ENCODE measurements at places on chromosomes 1 and 21. TPM values are rescaled to one million over a fixed set of nuclear protein-coding genes. Genes with fewer than 3 reads are reported as not detected.

The RSPH1 gene
- not detected for total RNA-seq

The RGS1 gene
- 186 TPM for total RNA-seq

The RCAN3 gene
- 7.6 TPM for total RNA-seq

The OLIG2 gene
- total RNA-seq, result 1.3 TPM

The TIE1 gene
- total RNA-seq, result 63.6 TPM

- H3K4me3 ChIP-seq, result no peak overlapping the region
- peaks cover 100% of the 10 kb centered on the region for H3K36me3 ChIP-seq
- no peaks in the 10 kb centered on the region for H3K27me3 ChIP-seq
- H3K27ac ChIP-seq, result no peak overlapping the region
These were observed 98.8 kb downstream of the MTR start for GRCh38 chr1:236893626-236894545.

DNA sequence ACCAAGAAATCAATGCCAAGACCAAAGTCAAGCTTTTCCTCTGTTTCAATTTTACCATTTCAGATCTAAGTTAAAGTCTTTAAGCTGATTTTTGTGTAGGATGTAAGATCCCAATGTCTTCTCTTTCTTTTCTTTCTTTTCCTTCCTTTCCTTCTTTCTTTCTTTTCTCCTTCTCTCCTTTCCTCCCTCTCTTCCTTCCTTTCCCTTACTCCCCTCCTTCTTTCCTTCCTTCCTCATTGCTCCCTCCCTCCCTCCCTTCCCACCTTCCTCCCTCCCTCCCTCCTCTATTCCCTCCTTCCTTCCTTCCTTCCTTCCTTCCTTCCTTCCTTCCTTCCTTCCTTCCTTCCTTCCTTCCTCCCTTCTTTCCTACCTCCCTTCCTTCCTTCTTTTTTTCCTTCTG lies 197.5 kb downstream of the KCNT2 start:
- H3K36me3 ChIP-seq, result no peaks in the 10 kb centered on the region
- H3K27ac ChIP-seq, result no peak overlapping the region
- no peak for DNase-seq
- H3K4me1 ChIP-seq, result peaks cover 21% of the 10 kb centered on the region

DNA sequence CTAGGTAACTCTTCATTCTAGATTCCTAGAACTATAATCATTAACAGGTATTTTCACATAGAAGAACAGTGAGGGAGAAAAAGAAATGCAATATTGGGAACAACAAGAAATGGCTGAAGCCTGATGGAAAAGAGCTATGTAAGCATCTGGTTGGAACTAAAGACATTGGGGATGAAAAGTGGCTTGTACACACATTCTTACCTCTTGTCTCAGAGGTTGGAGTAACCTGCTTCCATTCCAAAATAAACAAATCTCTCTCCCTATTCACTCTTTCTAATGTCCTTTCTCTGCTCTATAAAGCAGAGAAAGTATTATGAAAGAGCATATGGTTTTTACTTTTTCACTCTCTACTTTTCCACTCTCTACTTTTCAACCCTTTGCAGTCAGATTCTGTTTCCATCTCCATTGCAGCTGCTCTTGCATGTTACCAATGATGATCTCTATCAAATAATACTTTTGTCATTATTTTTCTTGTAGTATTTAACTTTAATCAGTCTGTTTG lies 37.5 kb downstream of the CMPK1 start:
- no peak overlapping the region for H3K27ac ChIP-seq
- H3K36me3 ChIP-seq, result peaks cover 11% of the 10 kb centered on the region
- no peaks in the 10 kb centered on the region for H3K4me1 ChIP-seq
- no peak for DNase-seq
- H3K4me3 ChIP-seq, result no peak overlapping the region
- H3K27me3 ChIP-seq, result no peaks in the 10 kb centered on the region

- no peaks in the 10 kb centered on the region for H3K36me3 ChIP-seq
- H3K4me3 ChIP-seq, result no peak overlapping the region
- H3K27me3 ChIP-seq, result no peaks in the 10 kb centered on the region
These were observed 136.5 kb downstream of the ZSCAN20 start for GRCh38 chr1:33608825-33609400.

DNA sequence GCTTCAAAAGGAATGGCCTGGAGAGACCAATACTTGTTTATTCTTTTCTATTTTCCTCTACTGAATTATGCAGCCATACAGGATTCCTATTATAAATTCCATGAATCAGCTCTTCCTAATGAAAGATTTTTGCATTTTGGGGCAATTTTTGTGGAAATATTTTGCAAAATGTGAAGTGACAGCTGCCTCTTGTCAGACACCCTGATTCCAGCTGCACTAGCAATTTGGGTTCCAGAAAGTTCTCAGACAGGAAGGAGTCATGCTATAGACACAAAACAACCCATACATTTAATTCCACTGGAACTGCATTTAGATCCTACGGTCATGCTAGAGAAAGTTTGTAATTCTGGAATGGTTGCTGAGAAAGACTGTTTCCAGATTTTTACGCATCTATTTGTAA lies 119.5 kb downstream of the XCL2 start:
- no peak overlapping the region for H3K4me3 ChIP-seq
- peaks cover 9% of the 10 kb centered on the region for H3K4me1 ChIP-seq
- no peaks in the 10 kb centered on the region for H3K36me3 ChIP-seq
- H3K27me3 ChIP-seq, result no peaks in the 10 kb centered on the region

DNA sequence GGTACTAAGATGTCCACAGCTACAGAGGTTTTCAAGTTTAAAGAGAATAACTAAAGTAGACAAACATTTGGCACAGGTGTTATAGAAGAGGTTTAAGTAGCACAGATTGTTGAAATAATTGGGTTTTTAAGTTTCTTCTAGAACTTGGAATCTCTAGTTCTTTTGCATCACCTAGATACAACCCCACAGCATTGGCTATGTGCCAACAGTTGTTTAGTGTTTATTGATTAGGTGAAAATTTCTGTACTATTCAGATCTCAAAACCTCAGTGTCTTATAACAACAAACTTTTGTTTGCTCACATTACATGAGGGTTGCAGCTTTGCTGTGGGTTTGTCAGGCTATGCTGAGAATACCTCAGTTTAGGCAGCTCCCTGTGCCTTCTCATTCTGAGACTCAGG lies 162.5 kb downstream of the TBX15 start:
- H3K4me1 ChIP-seq, result no peaks in the 10 kb centered on the region
- no peak overlapping the region for H3K27ac ChIP-seq
- no peaks in the 10 kb centered on the region for H3K36me3 ChIP-seq
- H3K27me3 ChIP-seq, result no peaks in the 10 kb centered on the region
- H3K4me3 ChIP-seq, result no peak overlapping the region

GRCh38 chr1:1994536-1994935 lies 9.1 kb downstream of the CFAP74 start:
- H3K27ac ChIP-seq, result no peak overlapping the region
- H3K36me3 ChIP-seq, result no peaks in the 10 kb centered on the region
- peaks cover 14% of the 10 kb centered on the region for H3K4me1 ChIP-seq
- H3K4me3 ChIP-seq, result no peak overlapping the region
- DNase-seq, result no peak
- H3K27me3 ChIP-seq, result peaks cover 36% of the 10 kb centered on the region

GRCh38 chr1:48932366-48932765 lies 155.7 kb upstream of the BEND5 start:
- H3K27ac ChIP-seq, result no peak overlapping the region
- DNase-seq, result no peak
- no peaks in the 10 kb centered on the region for H3K36me3 ChIP-seq
- no peaks in the 10 kb centered on the region for H3K4me1 ChIP-seq
- no peak overlapping the region for H3K4me3 ChIP-seq
- H3K27me3 ChIP-seq, result no peaks in the 10 kb centered on the region

- peak overlapping the region; percentile 73 for H3K27ac ChIP-seq
- H3K4me3 ChIP-seq, result no peak overlapping the region
- H3K36me3 ChIP-seq, result no peaks in the 10 kb centered on the region
- peak; percentile 48 for DNase-seq
- H3K27me3 ChIP-seq, result no peaks in the 10 kb centered on the region
- H3K4me1 ChIP-seq, result peaks cover 39% of the 10 kb centered on the region
These were observed 78.8 kb downstream of the SPSB1 start for GRCh38 chr1:9371391-9371935.

- DNase-seq, result no peak
- H3K36me3 ChIP-seq, result no peaks in the 10 kb centered on the region
- H3K4me1 ChIP-seq, result no peaks in the 10 kb centered on the region
- H3K27me3 ChIP-seq, result no peaks in the 10 kb centered on the region
- no peak overlapping the region for H3K4me3 ChIP-seq
- H3K27ac ChIP-seq, result no peak overlapping the region
These were observed 14.7 kb upstream of the SSX2IP start for GRCh38 chr1:84704872-84705417.
